Activated T-cell treated with anti-CD3 and anti-CD28 coated beads for 4 hours (primary cell): ENCODE measurements at places on chromosomes 2 and 18.

- DNase-seq = no peak
Observed at GRCh38 chr2:67945940-67946339, 116.9 kb downstream of the C1D start.

- no peak for DNase-seq
Observed at GRCh38 chr2:126662621-126663020, 6.7 kb downstream of the GYPC start.

DNA sequence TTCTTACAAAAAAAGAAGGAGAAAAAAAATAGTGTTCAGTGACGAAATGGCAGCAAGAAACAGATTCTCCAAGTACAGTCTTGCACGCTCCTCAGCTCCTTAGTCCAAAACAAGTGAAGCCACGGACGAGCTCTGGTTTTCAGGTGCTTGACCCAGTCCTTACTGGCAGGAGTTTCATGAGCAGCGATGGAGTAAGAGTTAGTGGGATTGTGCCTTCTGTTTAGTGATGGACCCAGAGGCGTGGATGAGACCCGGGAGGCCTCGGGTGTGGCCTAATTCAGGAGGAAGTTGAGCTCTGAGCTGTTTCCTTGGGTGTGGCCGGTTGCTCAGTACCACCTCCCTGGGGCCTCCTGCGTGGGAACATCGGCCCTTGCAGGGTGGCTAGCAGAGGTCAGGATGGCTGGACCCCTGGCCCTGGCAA lies 52.0 kb downstream of the KIF5C start:
- DNase-seq = no peak

DNA sequence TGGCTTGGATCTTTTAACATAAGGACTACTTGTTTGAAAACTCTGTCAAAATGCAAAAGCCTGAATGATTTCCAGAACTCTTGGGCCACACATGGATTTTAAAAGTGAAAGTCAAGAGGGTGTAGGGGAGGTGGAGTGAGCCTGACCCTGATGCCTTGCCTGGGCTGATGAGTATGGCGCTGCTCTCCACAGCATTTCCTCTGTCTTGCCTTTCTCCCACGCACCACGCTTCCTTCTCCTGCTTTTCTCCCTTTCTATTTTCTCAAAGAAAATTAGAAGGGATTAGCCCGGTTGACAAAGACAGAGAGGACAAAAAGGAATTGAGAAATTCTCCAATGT lies 207.0 kb upstream of the CCDC68 start:
- DNase-seq = no peak

DNA sequence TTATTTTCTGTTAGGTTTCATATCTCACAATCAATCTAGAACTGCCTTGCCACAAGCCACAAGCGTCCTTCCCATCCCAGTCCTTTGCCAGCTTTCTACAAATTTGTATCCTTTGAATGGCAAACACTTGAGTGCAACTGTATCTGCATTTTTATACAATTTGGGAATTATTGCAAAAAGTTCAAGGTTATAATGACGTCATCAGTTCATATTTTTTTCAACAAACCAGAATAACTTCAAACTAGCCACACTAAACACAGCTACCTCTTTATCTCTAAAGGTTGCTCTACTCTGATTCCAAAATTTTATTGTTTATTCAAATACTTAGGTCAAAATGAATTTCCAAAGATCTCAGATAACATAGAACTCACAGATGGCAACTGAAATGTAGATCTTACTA lies 877.1 kb downstream of the TMEM182 start:
- no peak for DNase-seq

GRCh38 chr18:56517196-56517595 lies 121.2 kb downstream of the TXNL1 start:
- no peak for DNase-seq

- DNase-seq = no peak
Observed at GRCh38 chr18:48851599-48851960, 99.2 kb downstream of the SMAD7 start.

DNA sequence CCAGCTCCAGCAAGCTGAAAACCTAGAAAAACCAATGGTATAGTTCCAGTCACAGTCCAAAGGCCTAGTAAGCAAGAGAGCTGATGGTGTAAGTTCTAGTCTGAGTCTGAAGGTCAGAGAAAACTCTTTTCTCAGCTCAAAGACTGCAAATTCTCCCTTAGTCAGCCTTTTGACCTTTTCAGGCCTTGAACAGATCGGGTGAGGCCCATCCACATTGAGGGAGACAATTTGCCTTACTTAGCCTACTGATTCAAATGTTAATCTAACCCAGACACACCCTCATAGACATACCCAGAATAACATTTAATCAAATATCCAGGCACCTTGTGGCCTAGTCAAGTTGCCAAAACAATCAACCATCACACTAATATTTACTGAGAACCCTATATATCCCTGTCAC lies 110.8 kb upstream of the KCNJ3 start:
- no peak for DNase-seq
